ENCODE measurements at places on chromosomes 2 and 18.

GRCh38 chr18:5997361-5997760, 102.0 kb upstream of the TMEM200C start:
- no peak for DNase-seq

DNA sequence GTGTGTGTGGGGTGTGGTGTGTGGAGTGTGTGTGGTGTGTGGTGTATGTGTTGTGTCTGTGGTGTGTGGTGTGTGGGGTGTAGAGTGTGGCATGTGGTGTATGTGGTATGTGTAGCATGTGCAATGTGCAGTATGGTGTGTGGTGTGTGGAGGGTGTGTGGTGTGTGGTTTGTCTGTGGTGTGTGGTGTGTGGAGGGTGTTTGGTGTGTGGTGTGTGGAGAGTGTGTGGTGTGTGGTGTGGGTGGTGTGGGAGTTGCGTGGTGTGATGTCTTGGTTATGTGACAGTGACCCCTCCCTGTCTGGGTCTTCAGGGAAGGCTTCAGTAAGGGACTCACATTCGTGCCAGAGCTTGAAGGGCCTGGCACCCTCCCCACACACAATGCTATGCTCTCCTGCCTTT, 718.2 kb upstream of the SOX11 start:
- DNase-seq: no peak

DNA sequence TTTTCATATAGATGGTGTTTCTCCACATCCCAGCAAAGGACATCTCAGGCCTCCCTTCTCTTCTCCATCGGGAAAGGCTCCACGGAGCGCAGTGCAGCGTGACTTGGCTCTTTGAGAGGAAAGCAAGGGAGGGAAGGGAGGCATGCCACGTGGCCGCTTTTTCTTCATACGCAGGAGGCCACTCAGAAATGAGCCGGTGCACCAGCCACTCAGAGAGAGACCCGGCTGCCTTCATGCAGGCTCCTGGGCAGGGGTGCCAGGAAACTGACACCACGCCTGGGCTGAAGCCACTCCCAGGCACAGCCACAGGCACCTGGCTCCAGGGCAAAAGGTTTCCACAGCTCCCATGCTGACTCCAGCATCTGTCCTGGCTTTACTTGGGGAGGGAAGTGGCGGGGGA, 11.1 kb upstream of the LOXHD1 start:
- no peak for DNase-seq

DNA sequence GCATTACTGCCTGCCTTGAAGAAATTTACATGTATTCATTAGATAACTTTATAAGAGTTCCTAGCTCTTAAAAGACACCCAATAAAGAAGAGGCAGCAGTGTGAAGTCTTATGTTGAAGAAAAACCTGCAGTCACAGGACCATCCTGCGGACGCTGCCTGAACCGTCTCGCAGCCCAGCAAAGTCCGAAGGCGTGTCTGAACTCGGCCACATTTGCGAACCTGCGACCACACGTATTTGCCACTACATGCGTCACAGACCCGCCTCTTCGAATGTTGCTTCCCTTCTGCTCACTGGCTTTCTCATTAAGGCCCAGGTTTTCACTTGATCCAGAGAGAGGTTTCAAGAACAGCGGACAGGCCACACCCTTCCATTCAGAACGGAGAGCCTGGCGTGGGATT, 41.2 kb downstream of the CNGA3 start:
- no peak for DNase-seq

DNA sequence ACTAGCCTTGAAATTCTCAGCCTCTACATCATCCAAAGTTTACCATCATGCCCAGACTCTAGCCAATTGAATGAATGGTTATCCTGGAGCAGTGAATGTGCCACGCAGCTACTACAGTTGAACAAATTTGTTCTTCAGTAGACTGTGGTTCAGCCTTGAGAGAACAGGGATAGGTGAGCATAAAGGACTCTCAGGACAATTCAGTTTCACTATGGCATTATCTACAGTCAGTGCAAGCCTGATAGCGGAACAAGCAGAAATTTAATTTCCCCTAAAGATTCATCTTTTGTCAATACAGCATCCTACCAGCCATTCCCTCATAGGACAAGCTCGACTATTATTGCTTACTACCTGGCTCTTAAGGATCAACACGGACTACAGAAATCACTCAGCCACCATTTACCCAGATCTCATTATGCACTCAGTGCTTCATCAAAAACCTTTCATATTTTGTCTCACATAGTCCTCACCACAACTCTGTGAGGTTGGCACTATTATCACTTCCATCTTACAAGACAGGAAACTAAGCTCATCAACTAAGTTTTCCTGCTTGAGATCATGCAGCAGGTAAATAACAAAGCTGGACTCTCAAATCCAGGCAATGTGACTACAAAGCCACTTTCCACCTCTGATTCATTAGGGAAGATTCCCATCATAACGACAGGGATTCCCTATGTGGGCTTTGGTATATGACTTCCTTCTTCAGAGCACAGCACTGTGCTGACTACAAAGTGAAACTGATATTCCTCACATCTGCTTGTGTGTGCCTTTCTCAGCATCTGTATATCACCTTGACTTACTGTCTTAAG, 181.5 kb upstream of the ACVR2A start:
- no peak for DNase-seq

GRCh38 chr18:55048892-55049291, 89.6 kb upstream of the CCDC68 start:
- DNase-seq: no peak

GRCh38 chr2:25281522-25281921, 60.2 kb downstream of the DNMT3A start:
- no peak for DNase-seq

- peak; percentile 8 for DNase-seq
These were observed 59.1 kb downstream of the MAP3K20 start for GRCh38 chr2:173134703-173135102.
